Adipose tissue (tissue), 3 donors: ENCODE measurements at places on chromosomes 1 and 21. TPM values are rescaled to one million over a fixed set of nuclear protein-coding genes. Genes with fewer than 3 reads are reported as not detected.

ZNF695 gene
- polyA plus RNA-seq: 0.18 TPM

NLRP3 gene
- 0.60 TPM for polyA plus RNA-seq

PRDM2 gene
- polyA plus RNA-seq: 19.5 TPM

INTS3 gene
- polyA plus RNA-seq: 17.8 TPM

PRMT2 gene
- polyA plus RNA-seq: 99.8 TPM

CFAP57 gene
- polyA plus RNA-seq: 0.07 TPM

S100A8 gene
- polyA plus RNA-seq: 51.8 TPM

RGS4 gene
- 5.8 TPM for polyA plus RNA-seq

CAPN8 gene
- 22.6 TPM for polyA plus RNA-seq

MANEAL gene
- 0.97 TPM for polyA plus RNA-seq

OR2L2 gene
- not detected for polyA plus RNA-seq

TRIM46 gene
- polyA plus RNA-seq: 0.45 TPM
